ENCODE measurements at places on chromosomes 7 and 10.

- DNase-seq: no peak
Measured at GRCh38 chr7:102262546-102262945, 24.1 kb upstream of the SH2B2 start.

GRCh38 chr10:27449571-27449970, 54.5 kb upstream of the RAB18 start:
- no peak for DNase-seq

DNA sequence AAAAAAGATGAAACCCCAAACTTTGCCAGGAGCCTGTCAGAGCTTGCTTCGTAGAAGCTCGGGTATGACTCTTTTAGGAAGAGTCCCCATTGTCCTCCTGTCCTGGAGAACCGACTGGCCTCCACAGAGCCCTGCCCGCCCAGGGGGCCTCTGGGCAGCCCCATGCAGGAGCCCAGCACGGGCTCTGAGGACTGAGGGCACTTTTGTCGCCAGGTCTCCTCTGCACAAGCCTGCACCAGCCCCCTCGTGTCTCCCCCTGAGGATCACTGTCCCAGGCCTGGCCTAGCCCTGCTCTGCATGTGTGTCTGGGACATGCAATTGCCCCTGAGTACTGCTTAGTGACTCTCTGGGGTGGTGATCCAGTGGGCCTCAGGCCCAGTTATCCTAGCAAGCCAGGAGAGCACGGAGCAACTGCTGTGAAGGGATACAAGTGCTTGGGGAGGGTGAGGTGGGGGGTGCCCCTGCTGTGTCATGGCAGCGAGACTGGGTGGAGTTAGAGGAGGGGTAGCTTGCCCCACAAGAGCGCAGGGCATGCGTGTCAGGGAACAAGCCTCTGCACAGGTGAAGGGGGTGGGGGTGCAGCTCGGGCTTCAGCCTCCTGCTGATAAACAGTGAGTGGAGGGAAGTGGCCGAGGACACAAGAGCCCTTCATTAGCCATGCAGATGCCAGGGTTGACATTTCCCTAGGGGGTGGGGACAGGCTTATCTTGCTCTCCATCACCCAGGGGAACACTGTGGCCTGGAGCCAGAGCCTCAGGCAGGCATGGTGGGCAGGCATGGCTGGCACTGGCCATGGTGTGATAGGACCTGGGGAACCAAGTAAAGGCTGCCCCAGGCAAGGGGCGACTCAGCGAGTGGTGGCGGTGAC, 143.4 kb downstream of the C10orf105 start:
- DNase-seq: peak; percentile 2

DNA sequence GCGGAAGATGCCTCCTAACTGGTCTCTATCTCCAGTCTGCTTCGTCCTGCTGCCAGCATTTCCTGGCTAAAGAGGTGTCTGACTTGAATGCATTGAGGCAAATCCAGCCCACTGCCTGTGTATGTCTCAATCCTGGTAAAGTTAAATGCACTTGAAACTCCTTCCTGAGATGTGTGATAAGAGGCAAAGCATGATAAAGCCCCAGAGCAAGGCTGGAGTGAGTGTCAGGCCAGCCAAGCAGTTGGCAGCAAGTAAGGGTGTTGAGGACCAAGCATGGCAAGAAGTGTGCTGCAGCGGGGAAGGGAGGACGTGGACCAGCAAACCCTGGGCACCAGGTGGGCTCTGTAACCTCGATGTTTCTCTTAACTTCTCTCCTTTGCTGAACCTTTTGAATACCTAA, 29.1 kb downstream of the LRRC18 start:
- DNase-seq: no peak

- DNase-seq: no peak
Measured at GRCh38 chr7:17535776-17536175, 237.3 kb downstream of the AHR start.

- DNase-seq: no peak
Measured at GRCh38 chr10:36141856-36142560, 499.9 kb upstream of the FZD8 start.

Data from NCI-H774 (cell line).